CD4-positive, alpha-beta T cell treated with Interleukin-15 for 4 hours (primary cell): ENCODE measurements at places on chromosomes 3 and 15.

- no peak for DNase-seq
These were observed 318.0 kb downstream of the GBE1 start for GRCh38 chr3:81443457-81443782.

GRCh38 chr15:100075229-100075628, 266.5 kb downstream of the ADAMTS17 start:
- DNase-seq, result no peak

- DNase-seq, result no peak
These were observed 59.9 kb upstream of the MCF2L2 start for GRCh38 chr3:183488343-183488742.

DNA sequence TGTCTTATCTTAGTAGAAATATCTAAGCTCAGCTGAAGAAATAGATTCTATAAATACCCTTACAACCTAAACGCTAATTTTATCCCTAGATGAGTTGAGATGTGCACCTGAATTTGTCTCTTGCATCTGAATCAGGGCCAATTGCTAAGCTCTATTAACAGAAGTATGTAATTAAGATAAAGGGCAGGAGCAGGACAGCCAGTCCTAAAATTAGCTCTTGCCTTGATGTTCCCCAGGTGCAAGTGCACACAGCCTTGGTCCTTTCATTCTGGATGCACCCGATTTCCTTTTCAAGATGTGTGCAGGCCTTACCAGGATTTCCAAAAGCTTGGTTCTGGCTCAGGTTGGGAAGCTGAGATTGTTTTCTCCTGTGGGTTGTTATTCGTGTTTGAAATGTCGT, 52.4 kb downstream of the MAGI1 start:
- DNase-seq, result no peak

DNA sequence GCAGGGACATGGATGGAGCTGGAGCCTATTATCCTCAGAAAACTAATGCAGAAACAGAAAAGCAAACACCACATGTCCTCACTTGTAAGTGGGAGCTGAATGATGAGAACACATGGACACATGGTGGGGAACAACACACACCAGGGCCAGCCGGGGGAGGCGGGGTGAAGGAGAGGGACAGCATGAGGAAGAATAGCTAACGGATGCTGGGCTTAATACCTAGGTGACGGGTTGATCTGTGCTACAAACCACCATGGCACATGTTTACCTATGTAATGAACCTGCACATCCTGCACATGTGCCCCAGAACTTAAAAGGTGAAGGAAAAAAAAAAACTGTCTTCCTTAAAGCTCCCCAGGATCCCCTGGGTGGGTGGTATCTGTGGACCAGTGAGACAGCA, 87.1 kb downstream of the ADAMTS17 start:
- DNase-seq, result no peak

GRCh38 chr3:120646771-120647432, 35.1 kb downstream of the HGD start:
- no peak for DNase-seq

GRCh38 chr3:46571684-46572083, 5.6 kb upstream of the LRRC2 start:
- no peak for DNase-seq

- no peak for DNase-seq
These were observed 6.7 kb downstream of the MRAS start for GRCh38 chr3:138355071-138355470.

GRCh38 chr3:193945143-193945542, 190.8 kb upstream of the HES1 start:
- no peak for DNase-seq

DNA sequence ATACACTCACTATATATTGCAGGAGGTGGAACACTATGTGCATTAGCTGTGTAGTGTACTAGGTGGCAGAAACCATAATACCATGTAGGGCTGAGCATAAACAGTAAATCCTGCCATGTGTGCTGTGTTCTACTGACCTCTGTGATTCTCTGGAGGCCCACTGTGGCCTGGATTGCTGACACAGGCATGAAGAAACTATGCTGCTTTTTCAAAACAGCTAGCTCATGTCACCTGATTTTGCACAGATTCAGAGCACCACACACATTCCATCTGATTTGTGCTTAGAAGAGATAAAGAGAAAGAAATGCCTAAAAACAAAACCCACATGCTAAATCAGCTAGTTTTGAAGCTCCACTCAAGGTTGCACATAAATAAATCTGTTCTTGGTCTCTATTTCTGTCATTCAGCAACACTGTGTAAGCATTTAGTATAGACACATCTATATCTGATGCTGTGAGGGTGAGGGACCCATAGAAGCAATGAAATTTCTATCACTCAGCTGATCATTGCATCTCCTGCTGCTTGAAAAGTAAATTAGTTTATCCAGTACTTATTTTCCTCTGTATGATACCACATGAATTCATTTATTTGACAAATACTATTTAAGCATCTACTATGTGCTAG, 1007.7 kb upstream of the SEMA6D start:
- no peak for DNase-seq

- DNase-seq, result no peak
These were observed 132.6 kb upstream of the COL8A1 start for GRCh38 chr3:99505646-99506269.

DNA sequence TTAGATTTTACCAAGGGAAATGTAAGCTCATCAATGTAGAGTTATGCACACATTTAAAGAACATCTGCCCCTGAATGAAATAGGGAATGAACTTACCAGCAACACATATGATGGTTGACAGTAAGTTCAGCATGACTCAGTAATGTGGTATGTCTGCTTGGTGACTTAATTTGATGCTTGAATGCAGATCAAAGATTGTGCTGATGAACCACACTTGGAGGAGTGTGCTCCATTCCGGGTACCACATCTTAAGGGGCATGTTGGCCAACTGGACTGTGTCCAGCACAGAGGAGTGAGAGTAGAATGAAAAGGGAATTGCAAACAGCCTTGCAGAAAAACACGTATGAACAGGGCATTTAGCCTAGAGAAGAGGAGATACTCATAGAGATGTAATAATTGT, 171.0 kb upstream of the RARB start:
- DNase-seq, result no peak

- DNase-seq, result no peak
These were observed 64.0 kb upstream of the TTBK2 start for GRCh38 chr15:42984493-42985034.

DNA sequence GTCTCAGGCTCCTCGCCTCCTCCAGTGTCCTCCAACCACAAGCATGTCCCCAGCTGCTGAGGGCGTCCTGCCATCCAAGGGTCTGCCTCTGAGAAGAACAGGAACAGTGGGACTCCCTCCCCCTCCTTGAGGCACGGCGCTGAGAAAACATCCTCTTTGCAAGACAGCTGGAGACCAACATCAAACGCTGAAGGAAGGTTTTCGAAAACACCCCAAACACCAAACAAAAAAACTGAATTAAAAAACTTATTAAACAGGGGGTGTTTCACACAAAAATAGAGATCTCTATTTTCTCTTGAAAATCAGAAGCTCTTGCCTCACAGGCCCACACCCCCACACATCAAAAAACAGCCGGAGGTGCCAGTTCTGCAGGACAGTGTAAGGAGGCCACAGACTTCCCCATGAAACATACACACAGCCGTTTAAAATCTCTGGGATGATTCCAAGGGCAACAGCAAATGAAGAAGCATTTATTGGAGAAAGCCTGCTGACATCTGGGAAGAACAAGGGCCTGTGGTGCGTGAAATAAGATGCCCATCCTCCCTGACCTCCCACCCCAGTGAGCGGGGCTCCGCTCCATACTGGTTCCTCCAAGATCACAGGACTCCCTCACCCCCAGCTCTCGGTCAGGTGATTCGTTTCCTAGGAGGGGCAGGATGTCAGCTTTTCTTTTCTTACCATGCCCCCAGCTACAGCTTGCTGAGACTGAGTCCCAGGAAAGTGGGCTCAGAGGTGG, 71.3 kb downstream of the NUP210 start:
- DNase-seq, result no peak

GRCh38 chr3:88019024-88019423, 39.8 kb downstream of the CGGBP1 start:
- peak; percentile 30 for DNase-seq

DNA sequence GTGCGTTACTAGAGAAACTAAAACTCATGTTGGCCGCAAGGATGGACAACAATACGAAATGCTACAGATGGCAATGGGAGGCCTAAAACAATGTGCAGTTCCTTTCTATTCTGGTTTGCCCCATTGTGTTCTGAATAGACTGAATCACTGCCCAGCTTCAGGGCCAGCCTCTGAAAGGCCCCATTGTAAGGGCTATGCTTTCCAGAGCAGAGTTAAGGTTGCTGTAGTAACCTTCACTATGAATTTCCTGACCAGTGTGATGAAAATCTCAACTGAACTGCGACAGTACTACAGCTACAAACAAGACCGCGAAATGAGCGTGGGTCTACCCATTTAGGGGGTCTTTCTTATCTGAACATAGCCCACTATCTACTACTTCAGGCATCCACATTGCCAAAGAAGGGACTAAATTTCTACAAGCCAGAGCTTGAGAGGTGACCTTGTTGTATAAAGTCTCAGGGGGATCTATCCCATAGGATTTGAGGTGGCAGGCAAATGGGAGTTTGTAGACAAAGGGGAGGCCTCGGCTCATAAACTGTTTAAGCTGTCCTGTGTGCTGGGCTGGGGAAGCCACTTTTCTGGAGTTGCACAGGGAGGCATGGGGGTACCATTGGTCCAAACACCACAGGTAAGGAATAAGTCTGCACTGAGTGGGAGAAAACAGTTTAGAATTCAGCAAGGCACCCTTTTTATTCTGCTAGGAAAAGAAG, 80.1 kb downstream of the MYO1E start:
- no peak for DNase-seq

DNA sequence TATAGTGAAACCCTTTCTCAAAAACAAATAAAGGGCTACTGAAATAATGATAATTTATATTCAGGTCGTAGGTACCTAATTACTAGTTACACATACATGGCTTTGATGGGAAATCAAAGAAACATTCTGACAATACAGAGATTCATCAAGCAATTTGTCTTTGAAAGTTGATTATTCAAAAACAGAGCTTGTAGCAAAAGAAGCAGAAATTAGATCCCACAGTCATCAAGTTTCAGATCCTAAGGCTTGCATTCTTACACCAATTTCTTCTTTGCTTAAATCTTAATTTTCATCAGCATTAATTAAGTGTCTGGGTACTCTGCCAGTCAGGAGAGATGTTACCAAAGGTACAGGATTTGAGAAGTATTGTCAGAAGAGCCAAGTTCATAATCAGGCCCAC, 1.5 kb upstream of the HEXA start:
- DNase-seq, result no peak

- DNase-seq, result no peak
These were observed 41.9 kb upstream of the SLC6A1 start for GRCh38 chr3:10950476-10951294.

GRCh38 chr15:74584779-74585178, 30.9 kb upstream of the CLK3 start:
- no peak for DNase-seq

DNA sequence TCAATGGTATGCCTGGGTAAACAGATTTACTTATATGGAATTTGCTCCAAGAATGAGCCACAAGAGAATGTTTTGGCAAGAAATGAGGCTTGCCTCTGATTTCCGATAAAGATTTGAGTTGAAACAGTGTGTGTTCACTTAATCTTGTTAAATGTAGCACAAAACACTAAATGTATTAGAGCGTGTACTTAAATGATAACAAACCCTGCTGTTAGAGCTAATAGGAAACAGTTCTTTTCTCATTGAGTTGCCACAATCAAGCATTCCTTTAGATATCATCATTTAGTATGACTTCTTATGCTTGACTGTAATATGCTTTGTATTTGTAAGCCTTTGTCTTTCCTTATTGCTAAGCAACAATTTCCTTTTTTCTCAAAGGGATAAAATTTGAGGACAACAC, 353.6 kb upstream of the ZNF717 start:
- DNase-seq, result no peak

DNA sequence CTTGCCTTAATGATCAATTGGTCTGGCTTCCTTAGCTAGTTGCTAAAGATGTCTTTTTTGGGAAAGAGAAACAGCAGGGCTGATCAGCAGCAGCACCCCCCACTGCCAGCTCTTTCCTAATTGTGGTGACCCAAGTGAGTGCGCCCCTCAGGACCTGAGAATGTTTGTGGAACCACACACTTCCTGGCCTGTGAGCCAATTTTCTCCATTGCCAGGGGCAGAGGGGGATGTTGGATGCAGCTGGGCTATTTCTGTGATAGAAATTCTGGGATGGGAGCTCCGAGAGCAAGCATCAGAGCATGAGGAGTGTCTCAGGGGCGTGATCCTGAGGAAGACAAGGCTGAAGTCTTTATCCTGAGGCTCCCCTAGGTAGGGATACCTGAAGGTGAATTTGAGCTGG, 66.6 kb downstream of the CLDN11 start:
- DNase-seq, result no peak
